ENCODE measurements at places on chromosomes 13 and 19. TPM values are rescaled to one million over a fixed set of nuclear protein-coding genes. Genes with fewer than 3 reads are reported as not detected.

ASF1B gene
- total RNA-seq, result 24.0 TPM

C1QTNF9 gene
- total RNA-seq, result not detected

CCDC9 gene
- total RNA-seq, result 13.2 TPM

PSG3 gene
- not detected for total RNA-seq

CCL25 gene
- not detected for total RNA-seq
